ENCODE measurements at places on chromosomes 5 and 9.
A peak's percentile ranks its signal among the peaks of the same experiment; 100 is the strongest.

DNA sequence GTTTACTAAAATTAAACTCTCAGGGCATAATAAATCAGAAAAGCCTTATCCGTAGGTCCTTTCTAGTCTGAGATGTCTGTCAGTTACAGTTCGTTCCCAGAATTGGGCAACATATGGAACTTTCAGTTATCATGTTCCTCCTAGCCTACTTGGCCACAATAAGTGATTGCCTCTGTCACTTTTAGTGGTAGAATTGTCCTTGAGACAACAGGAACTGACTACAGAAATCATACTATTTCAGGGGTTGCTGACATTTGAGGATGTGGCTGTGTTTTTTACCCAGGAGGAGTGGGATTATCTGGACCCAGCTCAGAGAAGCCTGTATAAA is 956 bp downstream of the ZNF189 start:
- DNase-seq: peak; percentile 9

GRCh38 chr5:35313291-35313690 is 83.0 kb upstream of the PRLR start:
- DNase-seq: no peak

DNA sequence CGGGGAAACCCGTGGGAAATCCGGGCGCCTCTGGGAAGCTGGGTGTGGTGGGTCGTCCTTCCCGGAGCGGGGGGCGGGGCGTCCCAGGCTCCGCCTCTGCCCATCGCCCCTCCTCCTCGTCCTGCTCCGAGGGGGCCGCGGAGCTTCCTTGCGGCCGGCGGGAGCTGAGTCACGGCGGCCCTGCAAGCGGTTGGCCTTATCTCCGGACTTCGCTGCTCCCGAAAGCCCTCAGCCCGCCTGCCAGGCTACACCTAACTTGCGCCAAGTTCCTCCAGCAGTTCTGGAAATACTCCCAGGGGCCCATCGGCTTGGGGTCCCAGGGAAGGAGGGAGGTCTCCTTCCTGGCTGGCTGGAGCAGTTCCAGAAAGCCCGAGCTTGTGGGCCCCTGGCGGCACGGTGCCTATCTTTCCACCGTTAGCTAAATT is 54.1 kb upstream of the CDKN2AIPNL start:
- peak; percentile 78 for DNase-seq

DNA sequence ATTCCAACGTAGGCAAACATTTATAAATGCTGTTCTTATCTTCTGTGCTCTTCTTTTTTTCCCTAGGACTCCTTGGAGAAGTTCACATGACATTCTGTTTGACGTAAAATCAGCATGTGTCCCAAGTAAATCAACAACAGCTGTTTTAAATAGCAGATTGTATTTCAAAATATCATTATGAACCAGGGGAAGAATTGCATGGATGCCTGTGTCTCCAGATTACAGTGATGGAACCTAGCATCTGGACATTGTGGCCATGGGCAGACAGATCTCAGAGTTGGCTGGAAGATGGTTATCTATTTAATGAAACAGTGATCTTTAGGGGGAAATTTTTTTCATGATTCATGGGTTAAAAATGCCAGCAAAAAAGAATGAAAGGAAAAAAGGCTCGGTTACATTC is 222.0 kb downstream of the MAN2A1 start:
- no peak for DNase-seq

DNA sequence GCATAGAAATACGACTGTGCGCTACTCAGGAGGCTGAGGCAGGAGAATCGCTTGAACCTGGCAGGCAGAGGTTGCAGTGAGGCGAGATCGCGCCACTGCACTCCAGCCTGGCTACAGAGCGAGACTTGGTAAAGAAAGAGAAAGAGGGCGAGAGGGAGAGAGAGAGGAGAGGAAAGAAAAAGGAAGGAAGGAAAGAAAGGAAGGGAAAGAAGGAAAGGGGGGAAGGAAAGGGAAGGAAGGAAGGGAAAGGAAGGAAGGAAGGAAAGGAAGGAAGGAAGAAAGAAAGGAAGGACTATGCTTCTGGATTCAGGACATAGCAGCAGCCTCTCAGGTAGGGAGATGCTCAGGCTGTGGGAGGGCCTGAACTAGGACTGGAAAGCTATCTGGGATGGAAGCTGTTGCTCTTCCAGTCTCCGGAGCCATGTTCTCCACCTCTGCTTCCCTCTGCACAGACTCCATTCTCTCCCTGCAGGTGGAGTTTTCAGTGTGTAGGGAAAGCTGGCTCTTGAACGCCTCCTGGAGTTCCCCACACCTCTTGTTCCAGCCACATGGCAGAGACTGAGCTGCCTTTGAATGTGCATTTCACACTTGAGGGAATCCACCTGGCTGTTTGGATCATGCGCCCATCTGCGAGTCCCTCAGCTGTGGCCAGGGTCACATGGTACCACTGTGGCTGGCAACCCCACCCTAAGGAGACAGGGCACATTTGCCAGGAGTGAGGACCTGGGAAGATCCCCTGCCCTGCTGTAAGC is 9.1 kb downstream of the SWI5 start:
- DNase-seq: no peak

DNA sequence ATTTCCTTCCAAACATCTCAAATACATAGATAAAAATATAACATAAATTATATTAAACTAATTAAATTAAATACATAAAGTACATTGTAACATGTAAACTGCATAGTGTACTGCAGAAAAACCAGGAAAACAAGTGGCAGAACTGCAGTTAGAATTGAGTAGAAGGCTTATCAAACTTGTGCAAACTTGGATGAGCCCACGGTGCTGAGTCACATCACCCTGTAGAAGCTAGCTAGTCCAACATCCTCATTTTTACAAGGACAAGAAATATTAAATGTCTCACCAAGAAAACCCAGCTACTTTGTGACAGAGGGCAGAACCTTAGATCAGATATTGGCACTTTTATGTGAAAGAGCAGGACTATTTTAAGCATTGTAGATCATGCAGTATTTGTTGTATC is 807.9 kb upstream of the NUDT12 start:
- DNase-seq: no peak

GRCh38 chr5:1831257-1831656 is 30.1 kb downstream of the NDUFS6 start:
- DNase-seq: no peak

DNA sequence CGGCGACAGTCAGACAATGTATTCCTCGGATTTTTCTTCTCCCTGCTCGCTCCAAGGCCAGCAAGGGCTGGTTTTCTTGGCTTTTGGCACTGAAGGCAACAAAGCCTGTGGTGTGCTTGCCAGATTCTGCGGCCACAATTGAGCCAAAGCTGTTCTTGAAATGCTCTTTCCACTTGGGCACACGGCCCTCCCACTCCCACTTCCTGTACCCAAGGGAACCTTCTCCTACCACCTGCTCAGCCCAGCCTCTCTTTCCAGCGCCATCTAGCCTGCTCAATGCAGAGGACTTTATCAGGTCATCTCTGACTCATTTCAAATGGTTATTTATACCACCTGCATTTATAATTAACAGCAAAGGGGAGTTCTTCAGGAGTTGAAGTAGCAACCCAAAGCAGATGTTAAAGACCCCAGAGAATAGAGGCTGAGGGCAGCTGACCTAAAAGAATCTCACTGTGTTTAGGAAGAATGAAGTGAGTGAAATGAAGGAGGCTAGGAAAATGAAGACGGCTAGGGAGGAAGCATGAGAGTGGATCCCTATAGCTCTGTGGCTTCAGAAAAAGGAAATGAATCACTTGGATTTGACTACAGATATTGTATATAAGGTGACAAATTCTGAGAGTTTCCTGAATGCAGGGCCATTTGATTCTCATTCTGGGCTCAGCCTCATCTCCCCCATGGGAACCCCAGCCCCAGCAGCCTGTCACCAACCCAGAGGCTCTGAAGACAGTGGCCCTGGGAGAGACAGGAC is 439.0 kb downstream of the ENC1 start:
- no peak for DNase-seq

DNA sequence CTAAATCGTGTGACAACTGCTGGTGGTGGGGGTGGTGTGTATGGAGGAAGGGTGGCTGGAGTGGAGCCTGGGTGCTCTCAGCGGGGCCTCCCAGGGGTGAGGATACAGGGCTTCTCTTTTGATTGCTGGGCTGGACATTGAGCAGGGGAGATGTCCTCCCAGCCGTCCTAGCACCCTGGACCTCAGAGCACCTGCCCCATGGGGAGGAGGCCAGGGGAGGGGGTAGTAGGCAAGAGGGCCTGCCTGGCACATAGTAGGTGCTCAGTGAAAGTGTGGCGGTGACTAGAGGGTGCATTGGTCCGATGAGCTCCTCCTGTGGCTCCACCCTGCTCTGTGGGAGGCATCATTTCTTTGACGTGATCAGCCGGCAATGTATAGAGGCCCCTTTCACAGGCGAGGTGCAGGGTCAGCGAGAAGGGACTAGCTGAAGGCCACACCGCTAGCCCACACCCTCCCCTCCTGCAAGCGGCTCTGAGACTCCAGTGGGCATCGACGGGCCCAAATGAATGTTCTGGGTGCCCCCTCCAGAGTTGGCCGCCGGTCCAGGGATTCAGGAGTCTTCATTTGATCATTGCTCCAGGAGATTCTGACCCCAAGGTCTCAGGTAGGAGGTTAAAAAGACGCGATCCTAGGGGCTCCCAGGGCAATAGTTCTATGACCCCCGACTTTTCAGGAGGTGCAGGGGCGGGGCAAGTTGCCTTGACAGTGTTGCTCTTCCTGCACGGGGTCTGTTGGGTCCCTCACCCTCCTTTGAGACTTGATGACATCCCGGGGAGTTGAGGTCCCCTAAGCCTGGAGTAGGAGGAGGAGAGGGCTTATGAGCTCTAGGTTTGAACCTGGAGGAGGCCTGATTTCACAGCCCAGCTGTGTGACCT is 255.5 kb downstream of the PBX3 start:
- no peak for DNase-seq

- no peak for DNase-seq
These were observed 72.9 kb downstream of the ARHGEF37 start for GRCh38 chr5:149654231-149654630.

DNA sequence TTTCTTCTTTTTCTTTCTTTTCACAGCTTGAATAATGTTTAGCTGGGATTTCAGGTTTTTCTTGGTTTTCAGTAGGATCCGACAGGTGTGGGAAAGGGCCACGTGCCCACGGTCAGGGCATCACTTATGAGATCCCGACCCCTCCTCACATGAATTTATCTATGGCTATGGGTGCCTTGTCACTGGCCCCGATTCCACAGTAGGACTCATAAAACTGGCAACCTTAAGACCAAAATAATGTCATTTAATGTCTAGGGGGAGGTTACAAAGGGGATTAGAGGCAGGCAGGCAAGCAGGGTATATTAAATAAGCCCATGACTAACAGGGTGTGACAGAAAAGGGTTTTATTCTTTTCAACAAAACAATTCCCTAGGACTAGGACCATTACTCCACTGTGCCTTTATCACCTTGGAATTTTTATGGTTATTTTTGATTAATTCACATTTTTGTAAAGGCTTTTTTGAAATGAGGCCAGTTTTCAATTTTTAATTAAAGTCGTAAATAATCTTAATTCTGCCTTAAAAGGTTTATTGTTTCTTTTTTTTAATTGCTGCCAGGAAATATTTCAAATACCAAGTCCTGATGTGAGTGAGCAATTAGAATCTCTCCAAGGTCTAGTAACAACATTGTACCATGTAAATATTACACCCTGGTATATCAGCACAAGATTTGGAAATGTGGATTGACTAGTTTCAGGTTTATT is 370.4 kb downstream of the GLIS3 start:
- DNase-seq: no peak

GRCh38 chr5:65696892-65697291 is 25.0 kb downstream of the SGTB start:
- no peak for DNase-seq

- no peak for DNase-seq
These were observed 115.3 kb upstream of the CDKN2B start for GRCh38 chr9:22124263-22125011.
